ENCODE measurements at places on chromosomes 12 and 14. TPM values are rescaled to one million over a fixed set of nuclear protein-coding genes. Genes with fewer than 3 reads are reported as not detected.

GRCh38 chr14:59190372-59190771, 1.9 kb downstream of the DAAM1 start:
- DNase-seq: peak; percentile 19

GRCh38 chr12:63238892-63239291, 87.9 kb upstream of the AVPR1A start:
- no peak for DNase-seq

DNA sequence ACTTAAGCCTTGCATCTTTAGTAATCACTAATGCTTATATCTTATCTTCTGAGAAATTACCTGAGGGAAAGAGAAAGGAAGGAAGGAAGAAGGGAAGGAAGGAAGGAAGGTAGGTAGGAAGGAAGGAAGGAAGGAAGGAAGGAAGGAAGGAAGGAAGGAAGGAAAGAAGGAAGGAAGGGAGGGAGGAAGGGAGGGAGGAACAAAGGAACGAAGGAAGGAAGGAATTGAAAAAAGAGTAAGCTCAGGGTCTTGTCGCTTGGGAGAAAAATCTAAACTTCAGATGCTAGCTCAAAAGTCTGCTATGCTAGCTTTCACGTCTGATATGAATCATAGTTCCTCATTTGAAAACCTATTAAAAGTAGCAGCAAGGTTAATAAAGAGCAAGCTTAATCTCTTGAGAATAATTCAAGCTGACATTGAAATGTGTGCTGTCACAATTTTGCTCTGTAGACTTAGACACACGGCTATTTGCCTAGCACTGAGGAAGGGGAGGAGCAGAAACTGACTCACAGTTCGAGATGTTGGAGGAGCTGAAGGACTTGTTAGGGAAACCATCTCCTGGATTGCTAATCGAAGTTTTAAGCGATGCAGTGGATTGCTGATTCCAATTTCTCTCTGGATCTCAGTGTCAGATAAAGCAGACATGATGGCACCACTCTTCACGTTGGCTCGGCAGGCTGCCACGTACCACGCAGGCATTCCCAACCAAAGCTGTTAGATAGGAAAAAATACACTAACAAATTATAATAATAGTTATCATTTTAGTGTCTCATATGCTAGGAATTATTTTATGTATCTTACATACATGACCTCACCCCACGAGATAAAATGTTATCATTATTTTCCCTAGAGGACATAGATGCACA, 216.7 kb downstream of the ACSS3 start:
- no peak for DNase-seq

GRCh38 chr12:1531654-1532374, 62.6 kb downstream of the FBXL14 start:
- no peak for DNase-seq

DNA sequence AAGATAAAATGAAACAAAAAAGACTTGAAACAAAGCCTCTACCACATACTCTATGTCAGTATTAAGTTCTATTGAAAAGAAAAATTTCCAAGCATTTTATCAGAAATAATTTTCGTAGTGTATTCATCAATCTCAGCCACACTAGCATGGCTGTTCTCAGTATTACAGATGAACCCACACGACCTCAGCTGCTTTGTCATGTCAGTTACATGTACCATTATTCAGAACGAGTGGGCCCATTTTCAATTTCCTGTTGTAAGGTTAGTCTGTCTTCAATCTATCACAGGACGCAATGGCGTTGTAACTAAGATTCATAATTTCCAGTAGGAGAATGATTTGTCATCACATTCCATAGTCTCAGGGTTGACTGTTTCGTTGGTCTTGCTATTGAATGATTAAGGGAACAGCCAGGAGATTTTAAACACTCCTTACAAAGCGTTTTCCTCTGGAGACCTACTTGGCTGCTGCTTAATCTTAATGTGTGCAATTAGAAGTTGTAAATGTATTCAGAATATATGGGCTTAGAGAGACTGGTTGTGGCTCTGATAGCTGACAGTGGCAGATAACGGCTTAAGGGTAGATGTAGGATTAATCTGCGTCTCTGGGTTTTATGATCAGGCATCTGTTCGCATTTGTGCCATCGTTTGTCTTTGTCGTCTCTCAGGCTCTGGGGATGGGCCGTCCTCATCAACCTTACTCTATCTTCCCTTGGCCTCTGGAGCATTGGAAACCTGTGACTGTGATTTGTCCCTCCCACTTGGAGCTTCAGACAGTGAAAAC, 65.4 kb downstream of the GLT1D1 start:
- no peak for DNase-seq

KRT80 gene
- not detected for total RNA-seq
